ENCODE measurements at places on chromosomes 12 and 14.
A peak's percentile ranks its signal among the peaks of the same experiment; 100 is the strongest.

- no peak for DNase-seq
Measured at GRCh38 chr12:124504273-124505000, 63.0 kb downstream of the NCOR2 start.

DNA sequence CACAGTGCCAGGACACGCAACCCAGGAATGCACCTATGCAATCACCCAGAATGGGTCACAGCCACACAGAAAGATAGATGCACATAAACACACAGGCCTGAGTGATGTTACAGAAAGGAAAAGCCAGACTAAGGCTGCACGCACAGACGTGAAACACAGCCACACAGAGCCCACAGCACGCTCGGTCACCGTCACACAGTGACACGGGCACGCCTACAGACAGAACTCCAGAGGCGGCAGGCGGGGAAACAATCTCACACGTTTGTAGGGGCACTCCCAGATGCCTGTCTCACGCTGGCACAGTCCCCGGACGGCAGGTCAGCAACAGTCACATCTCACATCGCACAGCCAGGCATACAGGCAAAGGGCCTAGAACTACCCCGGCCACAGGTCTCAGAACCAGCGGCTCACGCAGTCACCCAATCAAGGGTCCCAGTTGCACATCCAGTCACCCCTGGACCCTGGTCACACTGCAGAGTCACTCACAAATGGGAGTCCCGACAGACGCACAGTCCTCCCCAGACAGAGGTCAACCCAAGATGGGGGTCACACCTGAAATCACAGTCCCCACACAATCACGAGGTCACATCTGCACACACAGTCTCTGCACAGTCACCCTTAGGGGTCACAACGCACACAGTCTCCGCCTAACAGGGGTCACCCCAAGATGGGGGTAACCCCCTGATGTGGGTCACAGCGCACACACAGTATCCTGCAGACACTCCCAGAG, 790 bp downstream of the SSH1 start:
- peak; percentile 63 for DNase-seq

DNA sequence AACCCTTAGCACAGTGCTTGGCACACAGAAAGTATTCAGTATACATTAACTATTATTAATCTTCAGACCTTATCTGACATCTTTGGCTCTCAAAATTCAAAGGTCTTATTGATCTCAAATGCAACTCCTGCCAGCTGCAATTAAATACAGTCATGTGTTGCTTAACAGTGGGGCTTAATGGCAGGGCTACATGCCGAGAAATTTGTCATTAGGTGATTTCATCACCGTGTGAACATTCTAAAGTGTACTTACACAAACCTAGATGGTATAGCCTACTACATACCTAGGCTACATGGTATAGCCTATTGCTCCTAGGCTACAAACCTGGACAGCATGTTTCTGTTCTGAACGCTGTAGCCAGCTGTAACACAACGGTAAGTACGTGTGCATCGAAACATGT, 156.3 kb upstream of the TMCC3 start:
- peak; percentile 93 for DNase-seq

DNA sequence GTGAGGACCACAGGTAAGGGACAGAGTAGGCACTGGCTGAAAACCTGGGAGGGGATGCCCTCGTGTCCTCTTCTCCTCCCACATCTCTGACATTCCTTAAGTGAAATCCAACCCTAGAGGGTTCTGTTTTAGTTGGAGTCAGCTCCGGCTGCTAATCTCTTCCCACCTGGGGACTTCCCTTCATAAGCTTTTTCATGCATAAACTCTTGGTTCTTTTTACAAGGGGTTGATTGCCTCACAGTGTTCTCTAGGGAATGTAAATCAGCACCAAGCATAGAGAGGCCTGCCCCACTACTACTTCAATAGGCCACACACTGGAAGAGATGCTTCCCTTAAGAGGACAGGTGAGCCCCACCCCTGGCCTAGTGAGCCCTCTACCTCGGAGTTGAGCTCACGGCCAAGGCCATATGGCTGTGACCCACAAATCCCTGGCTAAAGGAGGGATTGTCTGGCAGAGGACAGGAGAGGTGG, 3.2 kb upstream of the SYNDIG1L start:
- no peak for DNase-seq

DNA sequence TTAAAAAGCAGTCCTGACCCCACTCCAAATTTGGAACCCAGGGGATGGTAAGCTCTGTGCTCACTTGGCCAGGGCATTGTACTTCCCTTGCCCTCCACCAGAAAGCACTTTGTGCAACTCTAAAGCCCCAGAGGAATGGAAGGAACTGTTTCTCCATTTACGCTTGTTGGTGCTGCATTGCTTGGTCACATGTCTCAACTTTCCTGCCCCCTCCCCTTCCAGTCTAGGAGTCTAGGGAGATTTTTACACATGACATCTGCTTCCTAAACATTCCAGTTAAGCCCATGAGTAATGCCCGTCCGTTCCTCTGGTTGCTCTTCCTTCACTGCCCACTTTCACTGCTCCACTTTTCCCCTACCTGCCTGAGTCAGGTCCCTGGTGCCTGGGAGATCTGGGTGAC, 92.6 kb upstream of the MAP1LC3B2 start:
- DNase-seq = no peak

DNA sequence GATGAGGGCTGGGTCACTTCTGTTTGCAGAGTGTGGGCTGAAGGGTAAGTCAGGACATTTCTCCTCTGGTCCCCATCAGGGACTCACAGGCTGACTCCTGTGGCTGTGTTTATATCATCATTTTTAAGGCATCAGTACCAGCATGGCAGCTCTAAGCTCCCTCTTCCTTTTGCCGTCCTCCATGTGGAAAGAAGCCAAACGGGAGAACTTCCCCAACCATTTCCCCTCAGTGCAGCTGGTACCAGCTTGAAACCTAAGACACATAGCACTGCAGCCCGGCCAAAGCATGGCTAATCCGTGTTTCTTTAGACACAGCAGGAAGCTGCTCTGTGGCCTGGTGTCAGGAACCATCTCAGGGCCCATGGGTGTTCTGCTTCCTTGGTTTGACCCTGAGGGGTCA, 31.9 kb upstream of the ATP2A2 start:
- no peak for DNase-seq

DNA sequence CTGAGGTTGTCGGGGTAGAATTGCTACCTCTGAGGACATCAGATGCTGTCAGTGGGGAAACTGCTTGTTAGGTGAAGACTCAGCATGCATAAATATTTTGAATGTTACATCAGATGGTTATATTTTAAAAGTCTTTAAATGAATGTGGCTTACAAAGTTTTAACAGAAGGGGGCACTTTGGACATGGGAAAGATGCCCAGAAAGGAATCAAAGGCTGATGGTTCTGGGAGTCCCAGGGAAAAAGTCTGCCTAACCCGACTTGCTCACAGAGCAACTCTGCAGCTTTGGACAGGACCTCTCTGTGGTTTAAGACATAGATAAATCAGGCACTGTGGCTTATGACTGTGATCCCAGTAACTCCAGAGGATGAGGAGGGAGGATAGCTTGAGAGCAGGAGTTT, 474.9 kb downstream of the ATP23 start:
- DNase-seq = no peak

GRCh38 chr12:6145564-6145963, 21.1 kb upstream of the VWF start:
- DNase-seq = no peak

DNA sequence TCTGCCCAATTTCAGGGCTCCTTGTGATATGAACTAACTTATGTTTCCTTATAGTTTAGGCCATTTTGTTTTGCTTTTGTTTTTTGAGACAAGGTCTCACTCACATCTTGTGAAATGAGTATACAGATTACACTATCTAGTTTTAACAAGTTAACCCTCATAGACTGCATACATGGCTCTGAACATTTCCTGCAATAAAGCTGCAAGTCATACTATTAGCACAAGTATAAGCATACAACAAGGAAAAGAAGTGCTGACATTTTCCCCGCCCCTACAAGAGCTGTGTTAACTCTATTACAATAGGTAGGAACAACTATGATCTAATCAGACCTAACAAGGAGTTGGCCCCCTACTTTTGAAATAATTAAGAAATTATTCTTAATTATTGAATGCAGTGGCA, 35.9 kb downstream of the CCDC177 start:
- DNase-seq = no peak

- DNase-seq = no peak
Measured at GRCh38 chr14:93089521-93090269, 26.0 kb downstream of the ITPK1 start.

GRCh38 chr12:105897311-105897725, 241.4 kb downstream of the NUAK1 start:
- DNase-seq = no peak

GRCh38 chr14:74035556-74035955, 16.4 kb downstream of the BBOF1 start:
- no peak for DNase-seq

DNA sequence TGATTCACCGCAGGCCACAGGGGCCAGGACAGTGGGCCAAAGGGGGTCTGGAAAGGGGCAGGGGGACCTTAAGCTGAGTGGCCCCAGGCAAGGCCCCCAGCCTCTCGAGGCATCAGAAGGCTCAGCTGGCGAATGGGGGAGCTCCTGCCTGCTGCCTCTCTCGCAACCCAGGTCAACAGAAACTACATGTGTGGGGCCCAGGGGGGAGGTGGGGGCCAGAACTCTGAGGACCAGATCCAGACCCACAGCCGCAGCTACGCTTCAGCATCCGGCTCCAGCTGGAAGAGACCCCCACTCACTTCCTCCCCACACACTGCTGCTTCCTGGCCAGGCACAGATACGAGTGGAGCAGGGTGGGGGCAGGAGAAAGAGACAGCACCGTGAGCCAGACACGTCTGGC, 46.5 kb downstream of the NCOR2 start:
- no peak for DNase-seq

- DNase-seq = peak; percentile 59
Measured at GRCh38 chr12:7142056-7142644, 12.0 kb downstream of the CLSTN3 start.

DNA sequence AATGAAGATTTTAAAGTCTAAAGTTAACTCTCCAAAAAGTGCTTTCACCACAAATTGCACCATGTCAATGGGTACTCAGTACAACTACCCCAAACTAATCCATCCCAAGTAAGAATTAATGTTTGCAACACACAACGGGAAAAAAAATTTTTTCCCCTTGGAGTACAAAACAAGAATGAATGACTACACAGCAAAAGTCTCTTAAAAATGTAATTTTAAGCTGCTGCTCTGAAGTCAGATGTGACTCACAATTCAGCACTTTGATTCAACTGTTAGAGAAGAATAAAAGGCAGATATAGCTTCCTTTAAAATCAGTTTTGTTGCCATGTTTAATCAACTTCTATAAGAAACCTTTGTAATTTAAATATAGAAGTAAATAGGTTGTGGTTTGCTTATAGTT, 42.5 kb upstream of the VPS33A start:
- no peak for DNase-seq

DNA sequence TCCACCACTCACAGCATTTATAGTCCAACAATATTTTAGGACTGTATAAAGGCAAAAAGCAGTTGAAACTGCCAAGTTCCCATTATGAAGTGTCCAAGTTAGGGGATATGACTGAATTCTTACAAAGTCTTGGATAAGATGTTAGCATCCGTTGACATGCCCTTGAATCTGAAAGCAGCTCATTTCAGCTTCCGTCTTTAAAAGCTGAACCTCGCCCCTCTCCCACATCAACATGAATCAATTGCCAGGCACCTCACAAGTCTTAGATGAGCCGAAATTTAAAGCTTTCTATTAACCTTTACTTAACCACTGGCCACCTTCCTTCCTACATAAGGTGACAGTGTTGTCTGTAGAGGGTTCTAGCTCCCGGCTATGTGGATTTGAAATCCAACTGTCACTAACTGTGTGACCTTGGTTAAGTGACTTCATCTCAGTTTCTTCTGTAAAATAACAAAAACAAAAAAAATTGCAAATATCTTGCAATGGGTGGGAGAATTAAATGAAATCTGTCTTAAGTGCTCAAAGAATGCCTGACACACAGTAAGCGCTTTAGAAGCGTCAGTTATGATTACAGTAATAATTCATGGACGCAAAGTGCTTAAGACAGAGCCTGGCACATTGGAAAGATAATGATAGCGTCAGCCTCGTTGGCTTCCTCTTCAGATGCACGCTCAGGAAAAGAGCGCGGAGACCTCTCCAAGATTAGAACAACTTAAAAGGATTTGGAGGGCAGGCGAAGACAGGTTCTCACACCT, 1.2 kb downstream of the PPP1CC start:
- DNase-seq = peak; percentile 51

GRCh38 chr12:5333096-5333495, 98.8 kb upstream of the NTF3 start:
- no peak for DNase-seq

GRCh38 chr14:89340200-89341181, 76.5 kb downstream of the FOXN3 start:
- DNase-seq = peak; percentile 65

DNA sequence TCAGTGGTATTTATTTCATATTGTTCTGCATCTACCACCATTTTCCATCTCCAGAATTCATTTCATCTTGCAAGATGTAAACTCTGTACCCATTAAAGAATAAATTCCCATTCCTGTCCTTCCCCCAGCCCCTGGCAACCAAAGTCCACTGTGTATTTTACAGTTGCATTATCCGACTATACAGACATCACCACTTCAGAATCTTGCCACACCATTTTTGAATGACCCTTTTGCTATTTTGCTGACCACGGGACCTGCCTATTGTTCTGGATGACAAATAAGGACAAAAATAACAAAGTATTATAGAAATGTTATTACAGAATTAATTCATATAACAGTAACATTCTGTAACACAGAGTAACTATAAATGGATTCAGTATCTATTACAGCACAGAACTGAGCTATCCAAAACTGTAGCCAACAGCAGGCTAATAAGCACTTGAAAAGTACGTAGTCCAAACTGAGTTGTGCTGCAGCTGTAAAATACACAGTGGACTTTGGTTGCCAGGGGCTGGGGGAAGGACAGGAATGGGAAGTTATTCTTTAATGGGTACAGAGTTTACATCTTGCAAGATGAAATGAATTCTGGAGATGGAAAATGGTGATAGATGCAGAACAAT, 61.3 kb downstream of the CDK17 start:
- peak; percentile 93 for DNase-seq

DNA sequence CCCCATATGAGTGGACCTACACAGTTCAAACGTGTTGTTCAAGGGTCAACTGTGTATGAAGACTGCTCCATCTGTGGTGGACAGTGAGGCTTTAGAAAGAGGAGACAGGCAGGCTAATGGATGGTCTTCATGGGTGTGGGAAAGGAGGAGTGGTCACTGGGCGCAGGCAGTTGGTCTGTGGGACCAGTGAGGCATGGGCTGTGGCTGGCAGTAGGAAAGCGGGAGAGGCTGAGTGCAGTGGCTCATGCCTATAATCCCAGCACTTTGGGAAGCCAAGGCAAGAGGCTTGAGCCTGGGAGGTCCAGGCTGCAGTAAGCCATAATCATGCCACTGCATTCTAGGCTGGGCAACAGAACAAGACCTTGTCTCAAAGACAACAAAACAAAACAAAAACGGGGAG, 2.0 kb upstream of the NR4A1 start:
- no peak for DNase-seq

DNA sequence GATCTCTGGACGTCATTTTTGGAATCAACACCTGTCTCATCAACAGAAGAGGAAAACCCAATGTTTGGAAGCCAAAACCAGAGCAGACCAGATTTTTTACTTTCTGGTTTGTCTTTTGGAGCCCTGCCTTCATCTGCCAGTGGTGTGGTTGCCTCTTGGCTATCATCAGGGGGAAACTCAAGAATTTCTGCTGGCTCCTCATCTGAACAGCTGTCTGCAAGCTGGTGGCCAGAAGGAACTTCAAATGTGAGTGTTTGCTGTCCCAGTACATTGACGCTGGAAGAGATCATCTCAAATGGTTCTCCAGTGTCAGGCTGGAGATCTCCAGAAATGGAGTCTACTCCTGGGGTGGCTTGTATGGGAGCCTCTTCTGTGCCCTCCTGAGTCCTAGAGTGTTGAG, 13.8 kb downstream of the PLD4 start:
- no peak for DNase-seq

Measured in small intestine (tissue), 16 donors.